ENCODE measurements at places on chromosomes 2 and 18.

- DNase-seq, result no peak
Measured at GRCh38 chr2:144096531-144096930, 423.4 kb downstream of the ZEB2 start.

DNA sequence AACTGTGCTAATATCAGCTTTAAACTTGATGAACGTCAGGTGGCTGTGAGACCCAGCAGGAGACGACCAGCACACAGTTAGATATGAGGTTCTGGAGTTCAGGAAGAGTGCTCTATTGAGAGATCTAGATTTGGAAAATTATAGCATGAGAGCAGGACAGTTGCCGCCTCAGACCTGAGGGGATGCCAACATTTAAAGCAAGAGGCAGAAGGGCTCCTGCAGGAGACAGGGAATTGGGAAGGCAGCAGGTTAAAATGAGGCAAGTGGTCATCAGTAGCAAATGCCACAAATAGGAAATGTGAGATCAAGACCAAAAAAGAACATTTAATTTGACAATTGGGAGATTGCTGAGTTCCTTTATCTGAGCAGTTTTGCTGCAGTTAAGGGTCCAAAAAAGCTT is 471.9 kb downstream of the TGIF1 start:
- no peak for DNase-seq

DNA sequence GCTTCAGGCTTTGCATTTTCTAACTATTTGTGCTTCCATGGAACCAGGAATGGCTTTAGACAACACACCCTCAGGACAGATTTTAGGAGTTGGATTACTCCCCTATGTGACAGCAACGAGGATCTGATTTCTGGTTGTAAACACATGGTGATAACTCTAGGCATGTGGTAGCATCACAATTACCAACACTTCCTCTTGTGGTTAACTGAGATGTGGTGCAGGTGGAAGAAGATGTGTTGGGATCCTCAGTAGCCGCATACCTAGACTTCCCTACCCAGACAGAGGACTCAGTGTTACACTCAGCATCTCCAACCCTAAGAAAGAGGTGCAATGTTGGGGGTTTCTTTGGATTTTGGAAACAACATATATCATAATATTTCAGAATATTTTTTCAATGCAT is 234.8 kb downstream of the DOK6 start:
- no peak for DNase-seq

DNA sequence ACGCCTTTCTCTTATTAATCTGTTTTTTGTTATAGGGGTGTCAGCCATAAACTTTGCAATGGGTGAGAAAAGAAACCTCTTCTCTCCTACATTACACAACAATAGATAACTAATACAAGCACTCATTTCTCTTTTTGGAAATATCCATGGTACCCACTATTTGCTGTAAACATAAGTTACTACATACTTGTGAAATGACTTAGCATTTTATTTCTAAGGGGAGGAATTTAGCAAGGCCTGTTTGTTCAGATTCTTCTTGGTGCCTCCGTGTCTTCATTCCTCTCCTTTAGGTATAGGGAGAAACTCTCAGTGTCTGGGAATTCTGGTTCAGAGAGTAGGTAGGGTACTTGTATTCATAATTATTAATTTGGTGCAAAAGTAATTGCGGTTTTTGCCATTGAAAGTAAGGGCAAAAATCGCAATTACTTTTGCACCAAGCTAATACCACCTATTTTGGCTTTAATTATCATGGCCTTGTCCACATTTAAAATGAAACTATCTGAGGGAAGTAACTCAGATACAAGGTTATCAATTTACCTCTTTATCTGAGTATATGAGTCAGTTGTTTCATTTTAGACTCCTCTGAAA is 134.8 kb downstream of the MREG start:
- DNase-seq, result no peak

DNA sequence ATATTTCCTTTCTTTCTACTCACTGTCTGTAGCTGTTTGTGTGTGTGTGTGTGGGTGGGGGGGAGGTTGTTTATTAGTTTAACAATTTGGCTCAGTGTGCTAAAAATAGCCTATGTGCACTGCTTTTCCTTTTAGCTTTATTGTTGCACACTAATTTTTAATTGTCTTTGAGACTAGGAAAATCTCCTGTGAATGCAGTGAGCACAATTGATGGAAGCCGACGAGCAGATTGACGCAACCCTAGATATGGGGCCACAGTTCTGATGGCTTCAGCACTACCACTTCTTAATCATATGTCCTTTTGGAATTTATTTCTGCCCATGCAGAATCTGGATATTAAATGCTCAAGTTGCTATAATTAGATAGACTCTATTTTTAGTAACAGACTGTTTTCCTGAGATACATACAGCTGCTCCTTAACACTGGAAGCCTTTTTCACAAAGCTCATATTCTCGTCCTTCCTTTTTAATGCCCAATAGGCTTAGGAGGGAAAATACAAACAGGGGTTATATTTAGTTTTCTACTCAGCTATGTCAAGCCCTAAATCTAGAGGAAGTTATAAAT is 109.1 kb downstream of the IRS1 start:
- DNase-seq, result no peak
